ENCODE measurements at places on chromosomes 5 and 9. TPM values are rescaled to one million over a fixed set of nuclear protein-coding genes. Genes with fewer than 3 reads are reported as not detected.

- no peak overlapping the region for H3K27ac ChIP-seq
- no peaks in the 10 kb centered on the region for H3K4me1 ChIP-seq
- H3K36me3 ChIP-seq: no peaks in the 10 kb centered on the region
- H3K27me3 ChIP-seq: no peaks in the 10 kb centered on the region
These were observed 119.9 kb downstream of the KCNIP1 start for GRCh38 chr5:170623576-170624181.

The NOXA1 gene
- total RNA-seq: 2.4 TPM

The NTNG2 gene
- 0.42 TPM for total RNA-seq

DNA sequence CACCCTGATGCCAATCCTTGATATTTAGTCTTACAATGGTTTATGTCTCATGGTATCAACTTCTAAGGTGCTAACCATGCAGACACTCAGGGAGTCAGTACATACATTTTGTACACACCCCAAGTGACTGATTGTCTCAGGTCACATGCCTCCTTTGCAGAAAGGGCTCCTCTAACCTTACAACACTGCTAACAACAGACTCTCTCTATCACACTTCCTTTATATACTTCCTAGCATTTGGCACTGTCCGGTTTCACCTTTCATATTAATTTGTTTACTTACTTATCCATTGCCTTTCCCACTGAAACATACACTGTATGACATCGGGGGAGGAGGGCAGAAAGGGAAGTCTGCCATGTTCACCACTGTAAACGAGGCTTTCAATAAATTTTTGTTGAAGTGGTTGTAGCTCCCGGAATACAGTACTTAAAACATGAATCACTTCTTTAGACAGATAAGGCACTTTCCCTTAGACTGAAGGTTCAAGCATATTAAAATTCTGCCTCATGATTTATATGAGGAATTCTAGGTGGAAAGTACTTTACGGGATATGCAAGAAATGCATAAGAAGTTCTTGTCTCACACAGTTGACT lies 20.6 kb downstream of the EMB start:
- H3K4me3 ChIP-seq: no peak overlapping the region
- no peak for DNase-seq
- no peaks in the 10 kb centered on the region for H3K36me3 ChIP-seq
- H3K27me3 ChIP-seq: no peaks in the 10 kb centered on the region

- no peak overlapping the region for H3K4me3 ChIP-seq
- no peaks in the 10 kb centered on the region for H3K36me3 ChIP-seq
- no peak overlapping the region for H3K27ac ChIP-seq
- no peaks in the 10 kb centered on the region for H3K4me1 ChIP-seq
- DNase-seq: no peak
- no peaks in the 10 kb centered on the region for H3K27me3 ChIP-seq
These were observed 86.9 kb upstream of the CTNNA1 start for GRCh38 chr5:138666226-138666742.

GRCh38 chr5:482506-482905 lies 39.5 kb downstream of the EXOC3 start:
- H3K4me3 ChIP-seq: no peak overlapping the region
- DNase-seq: no peak
- no peak overlapping the region for H3K27ac ChIP-seq
- peaks cover 1% of the 10 kb centered on the region for H3K27me3 ChIP-seq
- no peaks in the 10 kb centered on the region for H3K4me1 ChIP-seq

GRCh38 chr9:135229701-135230385 lies 142.4 kb downstream of the OLFM1 start:
- no peak overlapping the region for H3K4me3 ChIP-seq
- DNase-seq: no peak
- H3K4me1 ChIP-seq: peaks cover 3% of the 10 kb centered on the region

GRCh38 chr9:126869368-126869767 lies 8.9 kb downstream of the ZBTB34 start:
- DNase-seq: no peak
- no peak overlapping the region for H3K4me3 ChIP-seq
- peaks cover 8% of the 10 kb centered on the region for H3K36me3 ChIP-seq
- H3K27ac ChIP-seq: no peak overlapping the region
- peaks cover 7% of the 10 kb centered on the region for H3K4me1 ChIP-seq
- H3K27me3 ChIP-seq: no peaks in the 10 kb centered on the region

DNA sequence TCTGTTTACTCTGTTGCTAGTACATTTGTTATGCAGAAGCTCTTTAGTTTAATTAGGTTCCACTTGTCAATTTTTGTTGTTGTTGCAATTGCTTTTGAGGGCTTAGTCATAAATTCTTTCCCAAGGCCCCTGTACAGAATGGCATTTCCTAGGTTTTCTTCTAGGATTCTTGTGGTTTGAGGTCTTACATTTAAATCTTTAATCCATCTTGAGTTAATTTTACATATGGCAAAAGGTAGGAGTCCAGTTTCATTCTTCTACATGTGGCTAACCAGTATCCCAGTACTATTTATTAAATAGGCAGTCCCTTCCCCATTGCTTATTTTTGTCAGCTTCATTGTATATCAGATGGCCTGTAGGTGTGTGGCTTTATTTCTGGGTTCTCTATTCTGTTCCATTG lies 792.4 kb downstream of the PTPRD start:
- no peak for DNase-seq
- no peaks in the 10 kb centered on the region for H3K27me3 ChIP-seq
- H3K27ac ChIP-seq: no peak overlapping the region
- H3K4me1 ChIP-seq: no peaks in the 10 kb centered on the region

DNA sequence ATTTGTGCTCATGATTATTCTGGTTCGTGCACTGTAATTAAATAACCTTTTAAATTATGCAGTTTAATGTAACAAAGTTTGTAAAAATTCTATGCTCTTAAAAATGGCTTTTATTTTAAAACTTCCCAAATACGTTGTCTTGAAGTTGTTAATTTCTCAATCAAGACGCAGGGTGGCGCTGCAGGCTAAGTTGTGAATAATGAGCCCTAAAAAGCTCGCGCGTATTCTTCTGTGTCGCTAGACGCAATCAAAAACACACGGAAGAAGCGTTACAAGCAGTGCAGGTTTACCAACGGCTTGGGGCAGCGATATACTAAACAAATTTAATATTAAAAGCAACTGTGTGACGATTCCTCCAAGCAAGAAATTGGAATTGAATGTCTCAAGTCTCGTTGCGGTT lies at the start of gene PCDHB4:
TSS of gene PCDHB4 (plus strand) at position 256 of the 400 bp plus-strand sequence. CDS start 181 bp downstream, outside the sequence.
- H3K4me1 ChIP-seq: no peaks in the 10 kb centered on the region
- no peak for DNase-seq
- H3K27me3 ChIP-seq: peaks cover 6% of the 10 kb centered on the region
- H3K4me3 ChIP-seq: peak within 1 kb of the TSS; percentile 16
- no peak within 1 kb of the TSS for H3K27ac ChIP-seq
- H3K36me3 ChIP-seq: no peaks in the 10 kb centered on the region

GRCh38 chr9:87585123-87585855 lies 87.6 kb downstream of the DAPK1 start:
- no peak for DNase-seq
- no peak overlapping the region for H3K4me3 ChIP-seq
- no peaks in the 10 kb centered on the region for H3K27me3 ChIP-seq

DNA sequence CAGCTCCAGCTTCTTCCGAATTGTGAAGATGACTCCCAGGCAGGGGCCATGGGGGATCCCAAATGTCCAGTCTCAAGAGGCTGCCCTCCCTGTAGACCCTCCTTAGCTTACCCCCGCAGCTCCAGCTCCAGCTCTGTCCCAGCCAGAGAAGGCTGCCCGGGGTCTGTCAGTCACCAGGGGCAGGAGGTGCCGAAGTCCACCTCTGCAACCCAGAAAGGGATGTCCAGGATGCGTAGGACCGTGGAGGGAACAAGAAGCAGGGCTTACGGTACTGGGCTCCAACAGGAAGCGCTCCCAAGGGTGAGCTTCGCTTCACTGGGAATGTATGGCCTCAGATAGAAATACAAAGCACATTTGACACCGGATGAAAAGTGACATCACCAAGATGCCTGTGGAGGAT lies 6.0 kb downstream of the IPPK start:
- H3K4me3 ChIP-seq: no peak overlapping the region
- no peak overlapping the region for H3K27ac ChIP-seq
- no peaks in the 10 kb centered on the region for H3K27me3 ChIP-seq
- no peaks in the 10 kb centered on the region for H3K36me3 ChIP-seq

The GPX3 gene
- total RNA-seq: 156 TPM

GRCh38 chr9:88197781-88198340 lies 59.6 kb upstream of the SPATA31C2 start:
- no peak for DNase-seq
- no peak overlapping the region for H3K4me3 ChIP-seq
- H3K27ac ChIP-seq: peak overlapping the region; percentile 41

GRCh38 chr5:32100230-32100629 lies 73.9 kb downstream of the GOLPH3 start:
- H3K4me1 ChIP-seq: no peaks in the 10 kb centered on the region
- H3K36me3 ChIP-seq: peaks cover 12% of the 10 kb centered on the region
- no peak for DNase-seq
- no peak overlapping the region for H3K4me3 ChIP-seq

DNA sequence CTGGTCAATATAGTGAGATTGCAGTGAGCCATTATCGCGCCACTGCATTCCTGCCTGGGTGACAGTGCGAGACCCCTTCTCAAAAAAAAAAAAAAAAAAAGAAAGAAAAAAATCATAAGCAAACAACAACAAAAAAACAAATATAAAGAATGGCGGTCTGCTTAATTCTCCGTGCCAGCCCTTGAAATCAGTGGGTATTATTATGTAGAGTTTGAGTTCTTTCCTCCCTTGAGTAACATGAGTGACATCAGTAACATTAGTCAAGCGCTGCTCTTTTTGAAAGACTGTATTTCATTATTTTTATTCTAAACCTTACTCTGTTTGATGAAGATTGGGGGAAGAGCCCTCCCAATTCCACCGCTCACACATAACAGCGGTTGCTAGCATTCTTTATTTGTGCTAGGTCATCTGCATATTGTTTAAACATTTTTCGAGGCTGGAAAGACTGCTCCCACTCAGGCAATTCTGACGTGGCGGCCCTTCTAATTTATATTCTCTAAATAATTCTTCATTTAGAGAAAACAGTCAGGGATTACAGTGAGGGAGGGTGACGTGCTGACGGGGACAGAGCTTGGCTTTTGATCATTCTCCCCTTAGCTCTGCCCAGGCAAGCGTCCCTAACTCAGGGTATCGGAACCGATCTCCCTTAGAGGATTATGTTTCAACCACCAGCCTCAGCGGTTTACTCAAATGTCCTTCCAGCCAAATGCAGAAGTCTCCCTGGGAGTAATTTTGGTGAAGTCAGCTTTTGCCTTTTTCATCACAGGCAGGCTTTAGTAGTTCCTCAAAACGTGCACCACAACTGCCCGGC lies 860 bp upstream of the MARCHF6 start:
- no peaks in the 10 kb centered on the region for H3K27me3 ChIP-seq
- H3K4me1 ChIP-seq: no peaks in the 10 kb centered on the region
- peak overlapping the region; percentile 99 for H3K27ac ChIP-seq
- peak overlapping the region; percentile 63 for H3K4me3 ChIP-seq
- no peak for DNase-seq

The FAXDC2 gene
- total RNA-seq: 110 TPM

The C5orf52 gene
- total RNA-seq: not detected

The PCDHGB3 gene
- 1.2 TPM for total RNA-seq

GRCh38 chr5:158499075-158499891 lies 600.4 kb downstream of the EBF1 start:
- no peaks in the 10 kb centered on the region for H3K27me3 ChIP-seq
- H3K27ac ChIP-seq: no peak overlapping the region
- H3K4me3 ChIP-seq: no peak overlapping the region
- no peak for DNase-seq

GRCh38 chr9:131013771-131014676 lies 5.0 kb downstream of the LAMC3 start:
- no peaks in the 10 kb centered on the region for H3K36me3 ChIP-seq
- no peaks in the 10 kb centered on the region for H3K27me3 ChIP-seq
- H3K4me1 ChIP-seq: peaks cover 3% of the 10 kb centered on the region

- no peaks in the 10 kb centered on the region for H3K36me3 ChIP-seq
- no peak for DNase-seq
- no peak overlapping the region for H3K27ac ChIP-seq
- no peaks in the 10 kb centered on the region for H3K27me3 ChIP-seq
- H3K4me3 ChIP-seq: no peak overlapping the region
- no peaks in the 10 kb centered on the region for H3K4me1 ChIP-seq
These were observed 18.3 kb upstream of the CCDC192 start for GRCh38 chr5:127684726-127685467.

- H3K27me3 ChIP-seq: no peaks in the 10 kb centered on the region
- no peak for DNase-seq
- peaks cover 66% of the 10 kb centered on the region for H3K36me3 ChIP-seq
- H3K4me1 ChIP-seq: no peaks in the 10 kb centered on the region
- no peak overlapping the region for H3K27ac ChIP-seq
These were observed 39.2 kb downstream of the NUP188 start for GRCh38 chr9:128986671-128987070.
